ENCODE measurements at places on chromosomes 1 and 21.

GRCh38 chr1:22379566-22379965 lies 72.1 kb upstream of the ZBTB40 start:
- H3K36me3 ChIP-seq: no peaks in the 10 kb centered on the region
- H3K27ac ChIP-seq: no peak overlapping the region
- no peak overlapping the region for H3K4me3 ChIP-seq
- no peaks in the 10 kb centered on the region for H3K4me1 ChIP-seq
- DNase-seq: no peak
- peaks cover 11% of the 10 kb centered on the region for H3K27me3 ChIP-seq

DNA sequence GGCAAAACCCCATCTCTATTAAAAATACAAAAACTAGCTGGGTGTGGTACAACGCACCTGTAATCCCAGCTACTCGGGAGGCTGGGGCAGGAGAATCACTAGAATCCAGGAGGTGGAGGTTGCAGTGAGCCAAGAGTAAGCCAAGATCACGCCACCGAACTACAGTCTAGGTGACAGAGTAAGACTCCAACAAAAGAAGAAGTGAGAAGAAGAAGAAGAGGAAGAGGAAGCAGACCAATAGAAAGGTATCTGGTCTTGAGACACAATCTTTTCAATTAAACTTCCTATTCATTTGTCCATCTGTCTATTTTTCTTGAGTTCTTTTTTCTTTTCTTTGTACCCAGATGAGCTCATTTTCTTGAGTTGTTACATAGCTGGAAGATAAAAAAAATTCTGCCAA lies 55.7 kb upstream of the ACADM start:
- no peak for DNase-seq
- peaks cover 6% of the 10 kb centered on the region for H3K27me3 ChIP-seq
- no peak overlapping the region for H3K4me3 ChIP-seq
- H3K4me1 ChIP-seq: no peaks in the 10 kb centered on the region
- no peaks in the 10 kb centered on the region for H3K36me3 ChIP-seq

DNA sequence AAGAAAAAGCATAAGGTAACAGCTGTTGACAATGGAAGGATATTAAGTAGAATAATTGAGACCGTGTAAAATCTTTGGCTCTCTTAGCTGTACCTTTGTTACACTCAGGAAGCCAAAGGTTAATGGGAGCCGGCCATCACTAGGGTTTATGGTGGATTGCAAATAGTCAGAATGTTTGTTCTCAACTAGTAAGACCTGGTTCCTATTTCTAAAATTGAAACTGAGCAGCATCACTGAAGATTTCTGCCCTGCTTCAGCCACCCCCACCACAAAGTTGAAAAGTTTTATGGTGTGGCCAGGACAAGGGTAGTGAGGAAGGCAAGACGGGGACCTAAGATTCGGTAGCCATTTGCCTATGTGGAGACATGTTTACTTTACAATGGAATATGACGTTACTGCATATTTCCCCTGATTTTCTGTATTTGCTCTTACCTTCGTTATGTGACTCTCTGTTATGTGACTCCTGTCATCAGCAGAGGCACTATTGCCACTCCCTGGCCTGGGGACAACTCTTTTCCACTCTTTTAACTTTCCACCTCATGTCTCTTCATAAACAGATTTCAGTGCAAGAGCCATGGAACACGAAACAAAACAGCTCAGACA lies 41.4 kb upstream of the KIF1B start:
- no peak for DNase-seq
- peak overlapping the region; percentile 91 for H3K27ac ChIP-seq
- H3K4me1 ChIP-seq: peaks cover 50% of the 10 kb centered on the region
- H3K4me3 ChIP-seq: peak overlapping the region; percentile 53

DNA sequence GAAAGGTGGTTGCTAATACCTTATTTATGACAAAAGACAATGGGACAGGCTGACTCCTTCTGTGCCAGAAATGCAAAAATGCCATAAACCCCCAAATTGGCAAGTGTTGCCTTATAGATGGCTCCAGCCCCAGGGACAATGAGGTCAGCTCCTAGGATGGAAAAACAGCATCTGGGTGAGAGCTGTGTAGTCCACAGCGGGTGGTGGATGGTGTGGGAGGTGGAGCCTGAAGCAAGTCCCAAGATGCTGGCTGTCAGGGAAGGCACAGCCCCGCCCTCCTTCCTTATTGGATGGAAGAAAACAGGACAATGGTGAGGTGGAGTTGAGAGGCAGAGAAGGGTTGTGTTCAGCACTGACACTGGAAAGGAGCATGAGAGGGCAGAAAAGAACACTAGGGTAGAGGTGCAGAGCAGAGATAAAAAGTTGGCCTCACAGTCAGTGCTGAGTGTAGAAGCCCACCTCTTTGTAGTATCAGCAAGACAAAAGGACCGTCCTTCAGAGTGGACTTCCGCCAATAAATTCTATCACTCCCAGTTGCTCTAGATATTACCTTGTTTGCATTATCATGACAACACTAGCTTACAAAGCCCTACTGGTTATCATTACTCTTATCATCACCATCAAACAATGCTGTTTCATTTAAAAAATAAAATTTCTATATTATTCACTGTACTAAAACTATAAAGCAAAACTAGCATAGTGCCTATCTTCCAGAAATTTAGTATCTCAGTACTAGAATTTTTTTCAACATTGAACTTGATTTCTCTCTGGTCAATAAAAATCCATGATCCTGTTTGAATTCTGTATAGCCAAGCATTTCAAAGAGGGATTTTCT lies 3.7 kb upstream of the SDE2 start:
- peak overlapping the region; percentile 59 for H3K4me3 ChIP-seq
- H3K27me3 ChIP-seq: no peaks in the 10 kb centered on the region
- peak; percentile 57 for DNase-seq
- H3K27ac ChIP-seq: peak overlapping the region; percentile 87

- DNase-seq: no peak
- no peaks in the 10 kb centered on the region for H3K27me3 ChIP-seq
- H3K4me1 ChIP-seq: peaks cover 58% of the 10 kb centered on the region
- peak overlapping the region; percentile 88 for H3K4me3 ChIP-seq
- peak overlapping the region; percentile 94 for H3K27ac ChIP-seq
These were observed 595 bp upstream of the E2F2 start for GRCh38 chr1:23531562-23532094.

DNA sequence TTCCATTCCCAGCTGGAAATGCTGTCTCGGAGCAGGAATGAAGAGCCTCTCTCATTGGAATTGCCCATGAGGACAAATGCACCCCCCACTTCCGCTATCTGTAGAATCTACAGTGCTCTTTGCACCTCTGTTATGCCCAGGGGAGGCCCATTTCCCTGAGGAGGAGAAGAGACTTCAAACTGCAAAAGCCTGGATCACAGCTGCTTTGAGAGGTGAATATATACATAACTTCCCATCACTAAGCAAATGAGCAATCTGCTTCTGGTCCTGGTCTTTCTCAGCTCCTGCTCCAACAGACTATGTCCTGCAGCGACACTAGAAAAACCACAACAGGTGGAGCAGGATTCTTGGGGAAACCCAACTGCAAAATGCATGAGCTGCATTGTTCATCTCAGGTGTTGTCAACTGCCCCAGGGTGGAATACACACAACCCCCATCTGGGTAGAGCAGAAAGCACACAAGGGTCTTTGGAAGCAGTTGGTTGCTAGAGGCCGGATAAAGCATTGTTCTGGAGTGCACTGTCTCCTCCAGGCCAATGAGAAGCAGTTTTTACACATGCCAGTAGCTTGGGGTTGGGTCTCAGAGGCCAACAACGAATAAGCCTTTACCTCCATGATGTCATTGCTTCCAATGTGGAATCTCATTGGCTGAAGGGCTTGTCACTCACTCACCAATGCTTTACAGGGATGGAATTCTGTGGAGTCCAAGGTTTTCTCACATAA lies 67.7 kb upstream of the RAB4A start:
- no peak overlapping the region for H3K4me3 ChIP-seq
- H3K27me3 ChIP-seq: peaks cover 3% of the 10 kb centered on the region
- peaks cover 18% of the 10 kb centered on the region for H3K4me1 ChIP-seq
- H3K36me3 ChIP-seq: no peaks in the 10 kb centered on the region

DNA sequence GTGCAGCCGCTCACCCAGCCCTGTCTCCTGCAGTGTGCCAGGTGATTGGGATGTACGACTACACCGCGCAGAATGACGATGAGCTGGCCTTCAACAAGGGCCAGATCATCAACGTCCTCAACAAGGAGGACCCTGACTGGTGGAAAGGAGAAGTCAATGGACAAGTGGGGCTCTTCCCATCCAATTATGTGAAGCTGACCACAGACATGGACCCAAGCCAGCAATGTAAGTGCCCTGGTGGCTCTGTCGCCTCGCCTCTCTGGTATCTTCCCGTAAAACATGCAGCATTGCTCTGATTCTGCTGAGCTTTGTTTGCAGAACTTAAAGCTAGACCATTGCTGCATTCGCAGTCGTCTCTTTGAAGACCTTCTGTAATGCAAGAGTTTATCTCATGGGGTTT lies 79.2 kb downstream of the ATP5PO start:
- no peaks in the 10 kb centered on the region for H3K27me3 ChIP-seq
- DNase-seq: no peak
- H3K4me1 ChIP-seq: no peaks in the 10 kb centered on the region
- H3K36me3 ChIP-seq: no peaks in the 10 kb centered on the region
- no peak overlapping the region for H3K4me3 ChIP-seq

- H3K27ac ChIP-seq: no peak within 1 kb of the TSS
- H3K27me3 ChIP-seq: peaks cover 19% of the 10 kb centered on the region
- DNase-seq: no peak
- H3K4me1 ChIP-seq: no peaks in the 10 kb centered on the region
These were observed at the start of gene AGT for GRCh38 chr1:230713915-230714764. Gene AGT, minus strand, starts transcription at chr1:230714122. Its CDS starts 3,299 bp downstream, at chr1:230710823.

- no peaks in the 10 kb centered on the region for H3K36me3 ChIP-seq
- no peak overlapping the region for H3K27ac ChIP-seq
- peaks cover 13% of the 10 kb centered on the region for H3K27me3 ChIP-seq
- no peak overlapping the region for H3K4me3 ChIP-seq
- DNase-seq: no peak
These were observed 57.8 kb upstream of the C1orf185 start for GRCh38 chr1:51044199-51044598.

GRCh38 chr21:39479814-39480182 lies 28.0 kb downstream of the SH3BGR start:
- H3K4me3 ChIP-seq: no peak overlapping the region
- no peak overlapping the region for H3K27ac ChIP-seq
- H3K4me1 ChIP-seq: no peaks in the 10 kb centered on the region
- DNase-seq: no peak
- H3K27me3 ChIP-seq: no peaks in the 10 kb centered on the region

- H3K27me3 ChIP-seq: no peaks in the 10 kb centered on the region
- H3K27ac ChIP-seq: no peak overlapping the region
- H3K4me1 ChIP-seq: no peaks in the 10 kb centered on the region
- no peak overlapping the region for H3K4me3 ChIP-seq
- no peaks in the 10 kb centered on the region for H3K36me3 ChIP-seq
These were observed 29.7 kb upstream of the LDLRAP1 start for GRCh38 chr1:25513666-25514065.

DNA sequence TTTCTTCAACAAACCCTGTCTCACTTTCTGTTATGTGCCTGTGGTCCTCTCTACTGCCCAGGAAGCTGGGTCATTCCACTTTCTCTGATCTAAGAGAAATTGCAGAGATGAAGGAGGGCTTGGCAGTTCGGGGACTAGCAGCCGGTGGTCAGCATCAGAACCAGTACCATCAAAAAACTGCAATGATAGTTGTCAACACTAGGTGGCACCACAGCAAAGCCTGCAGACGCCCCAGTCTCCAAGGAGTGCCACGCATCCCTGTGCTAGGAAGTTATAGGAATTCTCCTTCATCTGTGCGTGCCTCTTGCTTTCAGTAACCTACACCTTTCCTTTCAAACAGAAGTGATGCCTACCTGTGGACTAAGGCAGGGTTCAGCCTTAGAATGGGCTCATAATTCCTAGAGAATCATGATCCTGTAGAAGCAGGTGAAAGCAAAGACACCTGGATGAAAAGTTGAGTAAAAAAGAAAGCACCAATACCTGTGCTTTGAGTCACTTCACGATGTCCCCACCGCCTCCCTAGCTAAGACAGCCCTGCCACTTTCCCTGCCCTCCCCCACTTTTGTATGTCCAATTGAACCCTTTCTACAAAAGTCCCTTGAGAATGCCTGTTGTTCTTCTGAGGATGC lies 129.2 kb downstream of the ADAMTS1 start:
- H3K4me1 ChIP-seq: no peaks in the 10 kb centered on the region
- peak; percentile 9 for DNase-seq
- H3K27me3 ChIP-seq: peaks cover 9% of the 10 kb centered on the region
- H3K27ac ChIP-seq: no peak overlapping the region

GRCh38 chr21:38958940-38959691 lies 153.4 kb downstream of the ETS2 start:
- no peak for DNase-seq
- no peak overlapping the region for H3K4me3 ChIP-seq
- H3K4me1 ChIP-seq: peaks cover 19% of the 10 kb centered on the region

DNA sequence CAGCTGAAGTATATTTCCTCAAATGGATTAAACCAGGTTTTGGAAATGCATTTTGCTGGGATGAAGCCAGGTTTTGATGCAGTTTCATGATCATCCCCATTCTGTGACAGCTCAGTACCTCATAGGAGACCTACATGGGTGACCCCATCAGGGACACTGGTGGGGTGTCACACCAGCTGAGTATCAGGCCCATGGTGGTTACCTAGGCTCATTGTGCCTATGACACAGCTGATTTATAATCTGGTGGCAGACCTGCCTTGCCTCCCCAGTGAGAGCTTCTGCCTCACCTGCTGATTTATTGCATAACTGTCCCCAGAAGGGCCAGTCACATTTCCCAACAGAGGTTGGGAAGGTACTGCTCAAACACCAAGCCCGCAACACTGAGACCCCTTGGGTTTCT lies 3.8 kb downstream of the NCF2 start:
- no peaks in the 10 kb centered on the region for H3K27me3 ChIP-seq
- H3K27ac ChIP-seq: no peak overlapping the region
- no peak overlapping the region for H3K4me3 ChIP-seq
- H3K36me3 ChIP-seq: no peaks in the 10 kb centered on the region
- peaks cover 28% of the 10 kb centered on the region for H3K4me1 ChIP-seq

- no peak overlapping the region for H3K27ac ChIP-seq
- H3K4me3 ChIP-seq: no peak overlapping the region
- H3K4me1 ChIP-seq: no peaks in the 10 kb centered on the region
- no peak for DNase-seq
- no peaks in the 10 kb centered on the region for H3K36me3 ChIP-seq
- H3K27me3 ChIP-seq: no peaks in the 10 kb centered on the region
These were observed 346.1 kb downstream of the LMO4 start for GRCh38 chr1:87674791-87675190.

GRCh38 chr1:218344814-218345672 lies at the start of gene TGFB2:
Gene TGFB2, plus strand, starts transcription at chr1:218345336. Its CDS starts 1,366 bp downstream, at chr1:218346702.
- H3K27me3 ChIP-seq: peaks cover 49% of the 10 kb centered on the region
- H3K4me3 ChIP-seq: no peak within 1 kb of the TSS
- H3K4me1 ChIP-seq: peaks cover 19% of the 10 kb centered on the region
- no peak within 1 kb of the TSS for H3K27ac ChIP-seq

All from activated naive CD8-positive, alpha-beta T cell treated with anti-CD3 and anti-CD28 coated beads, Interleukin-2, amount 50 U/mL, for 24 hours (primary cell).